Stimulated activated CD4-positive, alpha-beta T cell treated with anti-CD3 and anti-CD28 coated beads, Interleukin-4, amount 100 ng/mL, for 1 hour (primary cell): ENCODE measurements at places on chromosomes 13 and 19.

DNA sequence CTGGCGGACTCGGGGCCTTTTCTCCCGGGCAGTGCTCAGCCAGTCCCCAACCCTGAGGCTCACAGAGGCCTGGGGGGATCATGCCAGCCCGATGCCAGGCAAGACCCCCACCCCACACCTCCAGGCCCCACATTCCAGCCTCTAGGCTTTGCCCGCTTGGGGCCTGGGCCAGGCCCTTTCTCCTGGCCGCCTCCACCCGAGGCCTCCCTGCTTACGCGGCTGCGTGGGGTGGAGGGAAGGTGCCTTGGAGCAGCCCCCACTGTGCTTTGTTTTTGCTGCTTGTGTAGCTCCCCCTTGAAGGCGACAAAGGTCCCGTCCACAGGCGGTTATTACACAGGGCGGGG lies 38.4 kb downstream of the SMIM24 start:
- no peak for DNase-seq

GRCh38 chr13:51412431-51412830 lies 40.4 kb downstream of the INTS6 start:
- DNase-seq = no peak

- no peak for DNase-seq
Measured at GRCh38 chr13:82407321-82407720, 1475.0 kb downstream of the SLITRK1 start.

DNA sequence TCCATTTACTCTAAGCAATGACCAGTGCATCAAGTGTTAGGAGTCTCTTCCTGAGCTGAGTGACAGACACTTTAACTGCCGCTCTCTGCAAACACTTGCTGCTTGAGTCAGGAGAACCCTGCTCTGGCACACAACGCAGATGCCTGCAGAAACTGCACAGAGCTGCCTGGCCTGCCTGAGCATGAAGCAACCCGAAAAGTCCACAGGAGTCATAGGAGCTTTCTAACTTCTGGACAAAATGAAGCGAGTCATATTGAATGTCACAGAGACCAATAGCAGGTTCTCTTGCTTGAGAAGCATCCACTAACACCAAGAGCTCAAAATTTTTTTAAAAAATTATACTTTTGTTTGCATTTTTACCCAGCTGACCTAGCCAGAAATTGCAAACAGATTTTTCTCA lies 232.4 kb downstream of the LHFPL6 start:
- no peak for DNase-seq

DNA sequence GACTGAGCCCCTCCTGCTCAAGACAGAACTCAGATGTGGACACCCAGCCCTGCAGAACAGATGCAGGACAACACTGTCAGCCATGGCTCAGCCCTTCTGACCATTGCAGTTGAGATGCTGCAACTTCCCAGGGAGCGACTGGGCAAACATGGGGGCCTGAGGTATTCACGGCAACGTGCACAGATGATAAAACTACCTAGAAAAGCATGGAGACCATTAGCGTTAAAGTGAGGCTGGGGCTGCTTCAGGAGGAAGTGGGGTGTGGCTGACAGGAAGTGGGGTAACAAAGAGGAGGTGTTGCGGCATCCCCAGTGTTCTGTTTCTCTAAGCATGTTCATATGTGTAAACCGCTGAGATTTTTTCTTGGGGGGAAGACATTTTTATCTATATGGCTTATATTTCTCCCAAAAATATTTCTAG lies 1.3 kb upstream of the SIGLEC9 start:
- DNase-seq = no peak

- peak; percentile 63 for DNase-seq
Measured at GRCh38 chr19:40610396-40611064, 9.4 kb downstream of the LTBP4 start.

DNA sequence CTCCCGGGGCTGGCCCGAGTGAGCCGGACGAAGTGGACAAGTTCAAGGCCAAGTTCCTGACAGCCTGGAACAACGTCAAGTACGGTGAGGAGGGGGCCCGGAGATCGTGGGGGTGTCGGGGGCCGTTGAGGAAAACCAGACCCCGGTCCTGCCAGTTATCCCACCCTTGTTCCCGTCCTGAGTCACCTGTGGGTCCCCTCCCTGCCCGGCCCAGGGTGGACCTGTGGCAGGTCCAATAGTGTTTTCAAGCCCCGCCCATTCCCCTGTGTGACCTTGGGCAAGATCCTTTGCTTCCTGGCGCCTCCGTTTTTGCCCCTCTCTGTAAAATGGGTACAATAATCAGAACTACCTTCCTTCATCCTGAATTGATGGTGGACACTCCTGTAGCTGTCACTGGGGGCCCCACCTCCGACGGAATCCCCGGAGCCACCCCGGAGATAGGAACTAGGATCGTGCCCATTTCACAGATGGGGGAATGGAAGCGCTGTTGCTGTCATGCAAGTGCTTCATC lies 593 bp downstream of the ATG4D start:
- DNase-seq = peak; percentile 25

DNA sequence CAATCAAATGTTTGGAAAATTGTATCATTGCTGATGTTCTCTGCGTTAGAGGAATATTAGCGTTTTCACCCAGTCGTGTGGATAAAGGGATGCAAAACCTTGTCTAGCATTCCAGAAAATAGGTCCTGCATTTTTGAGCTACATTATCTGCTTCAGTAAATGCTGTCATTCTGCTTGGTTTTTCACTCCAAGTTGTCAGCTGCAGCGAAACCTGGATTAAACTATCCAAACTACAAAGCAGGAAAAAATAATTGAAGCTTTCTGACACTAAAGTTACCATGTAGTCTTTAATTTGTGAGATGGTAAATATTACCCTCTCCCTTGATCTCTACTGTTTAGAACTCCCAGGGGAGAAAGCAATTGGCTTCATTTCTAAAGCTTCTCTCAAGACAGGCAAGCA lies 1795.5 kb upstream of the PRR20A start:
- no peak for DNase-seq

DNA sequence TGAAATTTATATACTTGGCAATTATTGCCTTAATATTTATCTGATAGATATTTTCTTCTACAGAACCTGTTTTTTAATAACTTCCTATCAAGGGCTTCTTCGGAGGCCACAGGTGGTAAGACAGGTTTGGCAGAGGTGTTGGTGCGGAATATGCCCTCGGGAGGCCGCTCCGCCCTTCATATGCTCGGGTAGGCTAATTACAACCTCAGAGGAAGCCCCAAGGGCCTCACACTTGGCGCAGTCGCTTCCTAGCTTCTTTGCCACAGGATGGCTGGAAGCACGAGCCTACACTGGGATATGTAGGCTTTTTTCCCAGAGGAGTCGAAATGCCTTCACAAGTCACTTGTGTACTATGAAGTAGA lies 68.8 kb downstream of the LMO7 start:
- no peak for DNase-seq

GRCh38 chr19:48556163-48556562 lies 4.2 kb downstream of the SULT2B1 start:
- DNase-seq = no peak

DNA sequence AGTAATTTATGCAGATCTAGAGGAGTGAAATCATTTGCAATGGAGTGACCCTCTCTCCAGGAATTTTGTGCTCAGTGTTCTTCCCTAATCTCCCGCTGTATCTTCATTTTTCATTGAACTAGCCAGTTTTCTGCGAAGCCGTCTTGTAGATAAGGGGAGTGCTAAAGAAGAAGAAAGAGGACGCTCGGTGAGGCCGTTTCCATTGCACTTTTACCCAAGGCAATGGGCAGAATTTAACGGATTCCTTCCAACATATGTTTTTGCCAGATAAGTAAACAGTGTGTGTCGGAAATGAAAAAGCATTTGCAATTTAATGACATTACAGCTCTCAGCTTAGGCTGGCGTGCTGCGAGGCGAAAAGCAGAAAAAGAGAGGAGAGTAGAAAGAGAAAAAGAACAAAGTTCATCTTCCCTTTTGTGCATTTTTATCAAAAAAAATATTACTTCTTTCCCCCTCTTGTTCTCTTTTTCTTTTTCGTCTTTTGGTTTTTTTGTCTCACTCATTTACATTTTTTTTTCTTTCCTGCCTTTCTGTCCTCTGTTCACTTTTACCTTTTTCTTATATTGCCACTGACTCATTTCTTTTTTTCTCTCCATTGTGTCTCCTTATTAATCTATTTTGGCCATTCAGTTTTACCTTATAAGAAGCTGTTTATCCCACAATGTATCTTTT lies 49.9 kb downstream of the SOX21 start:
- no peak for DNase-seq

- no peak for DNase-seq
Measured at GRCh38 chr19:51064534-51065220, at the start of gene KLK13. KLK13 (minus strand) TSS chr19:51065092; CDS start chr19:51065067, 25 bp downstream.

DNA sequence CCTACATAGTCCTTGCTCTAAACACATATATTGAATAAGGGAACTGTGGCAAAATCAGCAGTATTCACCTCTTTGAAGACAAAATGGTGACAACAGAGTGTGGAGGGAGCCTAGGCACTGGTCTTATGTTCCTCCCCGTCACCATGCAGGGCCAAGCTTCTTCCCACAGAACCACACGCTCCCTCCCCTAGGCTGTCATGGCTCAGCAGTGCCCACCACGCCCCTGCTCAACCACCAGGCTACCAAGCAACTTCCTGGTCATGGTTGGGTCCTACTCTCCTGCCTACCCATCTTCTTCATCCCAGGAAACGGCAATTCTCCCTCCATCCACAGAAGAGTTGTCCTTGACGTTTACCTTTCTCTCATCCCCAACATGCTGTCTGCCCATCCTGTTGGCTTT lies 126.1 kb downstream of the CRYL1 start:
- no peak for DNase-seq

DNA sequence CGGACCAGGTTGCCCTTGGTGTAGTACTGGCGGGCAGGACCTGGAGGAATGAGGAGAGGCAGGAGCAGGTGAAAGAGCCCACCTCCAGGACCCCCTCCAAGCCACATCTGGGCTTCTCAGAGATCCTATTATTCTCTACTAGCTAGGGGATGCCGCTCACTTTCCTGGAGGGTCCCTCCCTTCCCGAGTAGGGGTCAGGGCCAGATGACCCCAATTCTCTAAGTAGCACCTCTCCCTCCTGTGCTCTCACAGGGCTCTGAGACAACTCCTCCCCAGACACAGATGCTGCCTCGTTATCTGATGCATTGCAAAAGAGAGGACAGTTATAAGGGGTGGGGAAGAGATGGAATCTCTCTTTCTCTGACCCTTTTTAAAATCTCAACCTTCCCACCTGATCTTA lies 22.9 kb downstream of the GP6 start:
- no peak for DNase-seq

- DNase-seq = no peak
Measured at GRCh38 chr13:32728327-32728726, 142.1 kb downstream of the PDS5B start.

- no peak for DNase-seq
Measured at GRCh38 chr19:35784503-35785338, 9.4 kb downstream of the ARHGAP33 start.

GRCh38 chr13:106415971-106416370 lies 119.5 kb downstream of the EFNB2 start:
- no peak for DNase-seq

GRCh38 chr19:9857920-9858746 lies 23.0 kb downstream of the PIN1 start:
- DNase-seq = no peak

DNA sequence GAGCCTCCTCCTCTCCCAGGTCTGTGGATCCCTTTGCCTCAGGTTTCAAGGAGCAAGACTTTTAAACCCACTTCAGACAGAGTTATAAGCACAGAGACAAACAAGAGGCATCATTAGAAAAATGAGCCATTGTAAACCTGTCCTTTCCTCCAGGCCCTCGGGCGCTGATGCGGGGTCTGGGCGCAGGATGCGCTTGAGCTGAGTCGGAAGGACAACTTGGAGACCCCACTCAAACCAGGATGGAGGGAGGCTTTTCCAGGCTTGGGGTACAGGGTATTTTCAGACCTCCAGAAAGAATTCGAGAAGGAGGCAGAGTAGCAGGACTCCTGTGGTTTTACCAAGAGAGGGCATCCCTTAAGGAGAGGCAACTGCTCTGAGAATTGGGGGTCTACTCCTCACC lies 155.6 kb downstream of the NUFIP1 start:
- DNase-seq = no peak

DNA sequence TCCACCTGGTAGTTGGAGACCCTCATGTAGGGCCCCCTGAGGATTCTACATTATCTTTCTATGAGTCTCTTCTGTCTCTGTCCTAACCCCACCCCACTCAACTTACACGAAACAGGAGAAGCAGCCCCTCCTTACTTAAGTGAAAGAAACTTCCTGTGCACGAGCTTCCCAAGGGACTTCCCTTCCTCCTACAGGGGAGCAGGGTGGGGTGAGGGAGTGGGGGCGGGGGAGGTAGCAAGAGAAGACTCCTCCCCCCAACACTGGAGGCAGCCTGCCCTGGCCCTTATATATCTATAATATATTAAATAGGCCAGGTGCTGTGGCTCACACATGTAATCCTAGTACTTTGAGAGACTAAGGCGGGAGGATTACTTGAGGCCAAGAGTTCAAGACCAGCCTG lies 5.5 kb upstream of the PDE4C start:
- no peak for DNase-seq

- DNase-seq = no peak
Measured at GRCh38 chr19:28864024-28864503, 348.9 kb downstream of the UQCRFS1 start.

DNA sequence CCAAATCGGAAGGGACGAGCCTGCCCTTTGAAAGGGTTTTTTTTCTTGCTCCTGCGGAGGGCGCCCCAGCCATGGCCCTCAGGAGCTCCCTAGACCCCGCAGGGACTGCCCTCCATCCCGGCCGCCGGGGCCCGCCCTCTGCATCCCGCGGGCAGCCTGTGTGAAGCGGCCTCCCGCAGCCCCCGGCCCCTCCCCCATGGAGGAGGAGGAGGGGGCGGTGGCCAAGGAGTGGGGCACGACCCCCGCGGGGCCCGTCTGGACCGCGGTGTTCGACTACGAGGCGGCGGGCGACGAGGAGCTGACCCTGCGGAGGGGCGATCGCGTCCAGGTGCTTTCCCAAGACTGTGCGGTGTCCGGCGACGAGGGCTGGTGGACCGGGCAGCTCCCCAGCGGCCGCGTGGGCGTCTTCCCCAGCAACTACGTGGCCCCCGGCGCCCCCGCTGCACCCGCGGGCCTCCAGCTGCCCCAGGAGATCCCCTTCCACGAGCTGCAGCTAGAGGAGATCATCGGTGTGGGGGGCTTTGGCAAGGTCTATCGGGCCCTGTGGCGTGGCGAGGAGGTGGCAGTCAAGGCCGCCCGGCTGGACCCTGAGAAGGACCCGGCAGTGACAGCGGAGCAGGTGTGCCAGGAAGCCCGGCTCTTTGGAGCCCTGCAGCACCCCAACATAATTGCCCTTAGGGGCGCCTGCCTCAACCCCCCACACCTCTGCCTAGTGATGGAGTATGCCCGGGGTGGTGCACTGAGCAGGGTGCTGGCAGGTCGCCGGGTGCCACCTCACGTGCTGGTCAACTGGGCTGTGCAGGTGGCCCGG lies 815 bp downstream of the MAP3K10 start:
- peak; percentile 24 for DNase-seq

- DNase-seq = no peak
Measured at GRCh38 chr19:53172889-53173288, 14.0 kb upstream of the ZNF347 start.

GRCh38 chr19:19026299-19026971 lies 6.9 kb downstream of the SUGP2 start:
- DNase-seq = no peak
